Stimulated activated CD8-positive, alpha-beta memory T cell treated with anti-CD3 and anti-CD28 coated beads, Interleukin-7, amount 100 ng/mL, for 24 hours (primary cell): ENCODE measurements at places on chromosomes 4 and X.

DNA sequence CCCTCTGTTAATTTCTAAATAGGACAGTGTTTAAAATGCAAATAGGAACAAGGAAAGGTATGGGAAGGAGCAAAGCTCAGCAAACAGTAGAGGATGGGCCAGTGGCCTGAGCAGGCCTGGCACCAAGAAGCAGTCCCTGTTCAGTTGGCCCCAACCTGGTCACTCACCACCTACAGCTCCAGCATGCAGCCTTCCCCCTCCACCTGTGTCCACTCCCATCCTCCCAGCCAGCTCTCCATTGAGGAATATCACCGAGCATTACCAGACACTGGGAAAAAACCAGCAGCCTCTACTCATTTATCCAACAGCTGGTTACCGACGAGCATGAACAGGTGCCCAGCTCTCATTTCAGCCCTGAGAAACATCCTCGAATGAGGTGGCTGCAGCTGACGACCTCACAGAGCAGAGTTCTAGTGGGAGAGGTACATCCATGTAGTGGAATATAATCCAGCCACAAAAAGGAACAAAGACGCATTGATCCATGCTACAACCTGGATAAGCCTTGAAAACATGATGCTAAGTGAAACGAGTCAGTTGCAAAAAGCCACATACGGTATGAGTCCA lies 25.6 kb downstream of the CD99L2 start:
- no peak for DNase-seq

- no peak for DNase-seq
Measured at GRCh38 chrX:112735147-112735546, 55.4 kb upstream of the LHFPL1 start.

DNA sequence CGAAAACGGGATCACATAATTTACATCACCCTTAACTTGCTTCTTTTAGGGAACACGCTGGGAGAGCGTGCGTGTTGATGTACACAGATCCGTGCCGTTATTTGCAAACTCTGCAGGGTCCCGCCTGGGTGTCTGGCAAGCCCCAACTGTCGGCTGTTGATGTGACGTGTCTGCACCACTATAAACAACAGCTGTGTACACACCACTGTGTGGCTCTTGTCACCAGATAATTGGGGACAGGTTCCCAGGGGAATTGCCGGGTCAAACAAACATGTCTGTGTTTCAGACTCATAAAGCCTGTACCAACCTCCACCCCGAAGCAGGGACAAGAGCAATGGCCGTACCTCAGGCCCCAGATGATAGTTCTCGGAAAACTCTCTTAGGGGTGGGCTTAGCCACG lies 105.0 kb upstream of the AFAP1 start:
- no peak for DNase-seq

DNA sequence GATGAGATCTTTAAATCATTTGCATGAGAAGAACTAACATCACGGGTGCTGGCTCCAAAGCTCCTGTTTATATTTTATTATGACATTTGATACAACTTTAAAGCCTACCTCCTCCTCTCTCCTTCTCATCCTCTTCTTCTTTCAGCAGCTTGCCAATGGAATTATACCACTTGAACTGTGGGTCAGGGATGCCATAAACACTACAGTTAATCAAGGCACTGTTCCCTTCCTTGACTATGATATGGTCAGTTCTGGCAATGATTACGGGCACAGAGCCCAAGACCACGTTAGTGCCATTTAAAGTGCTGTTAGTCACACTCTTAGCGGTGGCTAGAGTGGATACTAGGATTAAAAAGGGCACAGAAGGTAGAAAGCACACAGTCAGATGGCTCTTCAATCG lies 20.7 kb downstream of the MFAP3L start:
- no peak for DNase-seq

GRCh38 chr4:4492161-4492847 lies 49.5 kb downstream of the STX18 start:
- no peak for DNase-seq

- no peak for DNase-seq
Measured at GRCh38 chr4:77804471-77804870, 14.7 kb downstream of the CNOT6L start.

GRCh38 chrX:40120838-40121580 lies 23.3 kb upstream of the BCOR start:
- no peak for DNase-seq

DNA sequence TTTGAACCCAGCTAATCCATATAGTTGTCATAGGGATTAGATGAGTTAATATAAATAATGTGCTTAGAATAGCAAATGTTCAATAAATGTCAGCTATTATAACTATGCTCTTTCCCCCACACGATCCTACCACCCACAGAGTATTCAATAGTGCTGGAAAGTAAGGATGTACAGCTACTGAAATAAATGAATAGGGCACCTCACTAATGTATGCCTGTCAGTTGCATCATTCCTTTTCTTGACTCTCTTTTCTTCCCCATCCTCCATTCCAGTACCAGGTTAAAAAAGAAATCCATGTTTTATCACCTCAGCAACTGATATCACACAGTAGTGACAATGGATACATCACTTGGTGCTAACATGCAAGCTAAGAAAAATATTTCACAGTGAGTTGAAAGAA lies 42.8 kb upstream of the GPM6B start:
- DNase-seq, result no peak

DNA sequence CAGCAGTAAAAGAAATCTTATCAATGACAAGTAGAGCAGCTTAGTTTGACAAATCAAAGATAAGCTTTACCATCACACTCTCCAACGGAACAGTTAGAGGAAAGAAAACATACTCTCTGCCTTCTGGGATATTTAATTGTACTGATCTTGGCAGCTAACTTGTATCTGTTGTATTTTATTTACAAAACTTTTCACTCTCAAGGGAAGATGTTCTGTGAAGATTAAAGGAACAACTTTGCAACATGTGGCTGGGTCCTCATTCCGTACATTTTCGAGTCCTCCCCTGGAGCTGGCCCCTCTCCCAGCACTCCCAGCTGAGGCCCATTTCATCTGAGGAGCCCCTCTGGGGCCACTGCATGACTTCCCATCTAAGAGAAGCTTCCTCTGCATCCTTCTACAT lies 74.4 kb downstream of the RPS3A start:
- no peak for DNase-seq

GRCh38 chrX:30577362-30577991 lies at the start of gene TASL:
Gene TASL, minus strand, starts transcription at chrX:30577766. Its CDS starts 17,411 bp downstream, at chrX:30560355.
- DNase-seq, result no peak

DNA sequence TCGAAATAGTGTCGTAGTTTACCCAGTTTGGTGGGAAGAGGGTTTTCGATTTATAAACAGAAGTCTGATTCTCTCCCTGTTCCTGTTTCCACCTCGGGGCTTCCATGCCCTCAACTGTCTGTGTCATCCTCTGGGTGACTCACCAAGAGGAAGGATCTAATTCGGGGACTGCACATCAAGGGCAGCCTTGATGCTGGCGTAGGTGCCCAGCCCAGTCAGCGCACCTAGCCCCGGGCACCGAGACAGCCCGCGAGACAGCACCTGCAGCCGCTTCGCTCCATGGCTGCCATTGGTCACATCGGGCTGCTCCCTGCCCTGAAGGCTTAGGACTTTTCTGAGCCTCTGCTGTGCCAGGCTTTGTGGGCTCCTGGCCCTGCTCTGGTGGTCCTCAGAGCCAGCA lies 7.7 kb downstream of the ABCD1 start:
- DNase-seq, result no peak

DNA sequence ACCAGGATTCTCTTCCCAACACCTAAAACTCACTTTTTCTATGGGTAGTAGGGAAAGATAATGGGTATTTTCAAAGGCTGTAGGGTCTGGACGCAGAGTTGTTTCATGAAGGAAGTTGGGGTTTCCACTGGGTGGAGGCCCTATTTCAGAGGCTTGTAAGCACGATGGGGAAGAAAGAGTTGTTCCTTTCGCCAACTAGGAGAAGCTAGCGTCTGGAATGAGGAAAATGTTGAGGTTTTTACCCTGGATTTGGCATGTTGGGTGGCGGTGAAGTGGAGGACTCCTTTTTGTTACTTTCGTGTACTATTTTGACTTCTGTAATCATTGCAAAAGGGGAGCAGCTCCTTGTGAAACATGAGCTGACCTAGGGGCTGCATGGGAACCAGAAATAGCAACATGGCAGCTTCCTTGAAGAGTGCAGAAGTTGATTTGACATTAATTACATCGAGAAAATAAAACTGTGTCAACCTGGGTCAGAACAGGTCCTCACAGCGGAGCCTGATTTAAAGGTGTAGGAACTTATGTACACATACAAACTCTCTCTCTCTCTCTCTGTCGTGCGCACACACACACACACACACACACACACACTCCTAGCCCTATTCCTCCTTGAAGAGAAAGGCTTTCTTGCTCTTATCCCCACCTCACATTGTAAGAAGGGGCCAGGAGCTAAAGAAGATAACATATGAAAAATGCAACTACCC lies 19.1 kb downstream of the VSIG4 start:
- DNase-seq, result no peak

GRCh38 chrX:54182194-54182863 lies 725 bp downstream of the FAM120C start:
- DNase-seq, result peak; percentile 41

DNA sequence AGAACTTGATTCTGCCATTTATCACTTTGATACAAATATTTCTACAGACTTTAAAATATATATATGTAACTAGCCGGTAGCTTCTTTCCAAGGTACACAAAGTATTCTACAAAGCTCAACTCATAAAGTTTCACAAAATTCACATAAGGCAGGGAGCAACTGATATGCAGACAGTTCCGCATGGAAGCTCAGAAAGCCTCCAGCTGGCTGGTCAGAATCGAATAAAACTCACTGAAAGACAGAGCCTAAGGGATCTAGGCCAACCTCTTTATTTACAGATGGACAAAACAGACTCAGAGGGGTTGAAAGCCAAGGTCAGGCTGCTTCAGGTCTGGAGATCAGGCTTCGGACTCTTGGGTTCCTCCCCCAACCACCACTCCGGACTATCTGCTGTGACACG lies 130.2 kb downstream of the DCTD start:
- DNase-seq, result no peak
